ENCODE measurements at places on chromosomes 1 and 21.

GRCh38 chr1:156276532-156276931 is 6.1 kb downstream of the SMG5 start:
- DNase-seq, result no peak

DNA sequence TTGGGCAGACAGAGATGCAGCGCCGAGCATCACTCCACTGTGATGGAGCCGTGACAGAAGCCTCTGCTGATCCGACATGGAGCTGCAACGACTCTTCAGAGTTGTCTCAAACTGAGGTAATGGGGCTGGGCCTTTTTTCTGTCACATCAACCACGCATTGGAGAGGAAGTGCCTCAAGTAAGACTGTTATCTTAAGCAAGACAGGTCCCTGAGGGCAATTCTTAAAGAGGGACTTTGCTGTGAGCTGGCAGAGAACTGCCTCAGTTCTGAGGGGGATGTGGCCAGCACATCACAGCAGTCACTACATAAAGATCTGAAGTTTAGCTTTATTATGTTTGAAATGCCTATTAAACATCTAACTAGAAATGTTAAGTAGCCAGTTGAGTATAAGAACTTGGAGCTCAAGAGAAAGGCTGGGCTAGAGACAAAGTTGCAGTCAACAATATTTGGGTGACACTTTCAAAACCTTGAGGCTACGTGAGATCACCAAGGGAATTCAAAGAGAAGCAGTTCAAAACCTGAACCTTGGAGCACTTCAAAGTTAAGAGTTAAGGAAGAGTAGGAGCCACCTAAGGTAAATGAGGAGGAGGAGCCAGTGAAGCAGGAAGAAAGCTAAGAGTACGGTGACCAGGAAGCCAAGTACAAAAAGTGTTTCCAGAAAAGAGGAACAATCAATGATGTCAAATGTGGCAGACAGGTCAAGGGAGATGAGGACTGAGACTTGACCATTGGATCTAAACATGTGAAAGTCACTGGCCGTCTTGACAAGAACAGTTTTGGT is 54.2 kb upstream of the BCL9 start:
- DNase-seq, result no peak

DNA sequence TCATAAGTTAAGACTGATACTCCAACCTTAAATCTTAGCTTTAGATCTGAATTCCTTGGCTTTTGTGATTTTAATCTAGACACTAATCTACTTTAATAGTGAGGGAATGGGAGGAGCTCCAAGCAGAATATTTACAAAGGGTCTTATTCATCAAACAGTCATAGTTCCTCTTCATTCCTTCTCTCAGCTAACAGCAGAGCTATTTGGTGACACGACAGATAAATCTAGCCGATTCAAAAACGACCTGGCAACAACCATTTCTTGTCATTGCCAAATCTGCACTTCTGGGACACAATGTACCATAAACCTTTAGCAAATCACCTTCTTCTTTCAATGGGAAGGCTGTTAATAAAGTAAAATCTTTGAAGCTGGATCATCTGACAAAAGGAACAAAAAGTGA is 52.8 kb upstream of the FOXD3 start:
- DNase-seq, result no peak

GRCh38 chr21:25870084-25870483 is 135.3 kb downstream of the GABPA start:
- no peak for DNase-seq

DNA sequence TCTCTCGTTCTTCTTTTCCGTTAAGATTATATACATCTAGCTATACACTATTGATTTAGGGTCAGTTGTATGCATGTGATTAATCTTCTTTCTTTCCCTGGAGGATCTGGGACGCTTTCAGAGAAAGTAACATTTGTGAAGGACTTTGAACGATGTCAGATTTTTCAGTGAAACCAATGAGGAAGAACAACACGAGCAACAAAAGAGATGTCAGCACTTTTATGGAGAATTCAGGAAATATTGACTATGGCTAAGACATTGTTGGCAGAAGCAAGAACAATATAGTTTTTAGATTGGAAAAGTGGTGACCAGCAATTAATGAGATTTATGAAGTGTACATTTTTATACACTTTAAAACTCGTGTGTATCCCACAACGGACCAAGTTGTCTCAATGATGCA is 355.5 kb downstream of the TGFB2 start:
- no peak for DNase-seq

GRCh38 chr1:40903106-40903505 is 40.9 kb upstream of the CITED4 start:
- DNase-seq, result no peak

DNA sequence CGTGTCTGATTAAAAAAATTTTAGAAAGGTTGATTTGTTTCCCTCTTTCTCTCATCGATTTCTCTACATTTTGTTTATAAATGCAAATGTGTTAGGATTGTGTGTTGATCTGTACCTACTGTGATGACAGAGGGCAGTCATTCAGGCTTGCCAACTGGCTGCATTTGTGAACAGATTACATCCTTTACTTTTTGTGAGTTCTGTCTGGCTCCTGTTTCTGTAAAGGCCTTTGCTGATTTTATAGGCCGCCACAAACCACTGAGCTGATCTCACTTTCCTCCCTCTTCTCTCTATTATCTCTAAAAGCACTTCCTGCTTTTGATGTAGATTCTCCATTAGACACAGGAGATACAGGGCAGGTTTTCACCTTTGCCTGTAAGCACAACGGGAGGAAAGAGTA is 106.8 kb downstream of the ESRRG start:
- DNase-seq, result no peak

GRCh38 chr1:232390590-232390989 is 239.3 kb downstream of the SIPA1L2 start:
- DNase-seq, result no peak
